ENCODE measurements at places on chromosomes 5 and 9. TPM values are rescaled to one million over a fixed set of nuclear protein-coding genes. Genes with fewer than 3 reads are reported as not detected.

SEMA6A gene
- 0.20 TPM for total RNA-seq

GRCh38 chr9:108812396-108813025 is 43.3 kb downstream of the ACTL7B start:
- H3K27me3 ChIP-seq: peaks cover 2% of the 10 kb centered on the region
- H3K36me3 ChIP-seq: no peaks in the 10 kb centered on the region
- DNase-seq: no peak
- no peak overlapping the region for H3K27ac ChIP-seq
- H3K4me1 ChIP-seq: peaks cover 14% of the 10 kb centered on the region
- H3K4me3 ChIP-seq: no peak overlapping the region

DNA sequence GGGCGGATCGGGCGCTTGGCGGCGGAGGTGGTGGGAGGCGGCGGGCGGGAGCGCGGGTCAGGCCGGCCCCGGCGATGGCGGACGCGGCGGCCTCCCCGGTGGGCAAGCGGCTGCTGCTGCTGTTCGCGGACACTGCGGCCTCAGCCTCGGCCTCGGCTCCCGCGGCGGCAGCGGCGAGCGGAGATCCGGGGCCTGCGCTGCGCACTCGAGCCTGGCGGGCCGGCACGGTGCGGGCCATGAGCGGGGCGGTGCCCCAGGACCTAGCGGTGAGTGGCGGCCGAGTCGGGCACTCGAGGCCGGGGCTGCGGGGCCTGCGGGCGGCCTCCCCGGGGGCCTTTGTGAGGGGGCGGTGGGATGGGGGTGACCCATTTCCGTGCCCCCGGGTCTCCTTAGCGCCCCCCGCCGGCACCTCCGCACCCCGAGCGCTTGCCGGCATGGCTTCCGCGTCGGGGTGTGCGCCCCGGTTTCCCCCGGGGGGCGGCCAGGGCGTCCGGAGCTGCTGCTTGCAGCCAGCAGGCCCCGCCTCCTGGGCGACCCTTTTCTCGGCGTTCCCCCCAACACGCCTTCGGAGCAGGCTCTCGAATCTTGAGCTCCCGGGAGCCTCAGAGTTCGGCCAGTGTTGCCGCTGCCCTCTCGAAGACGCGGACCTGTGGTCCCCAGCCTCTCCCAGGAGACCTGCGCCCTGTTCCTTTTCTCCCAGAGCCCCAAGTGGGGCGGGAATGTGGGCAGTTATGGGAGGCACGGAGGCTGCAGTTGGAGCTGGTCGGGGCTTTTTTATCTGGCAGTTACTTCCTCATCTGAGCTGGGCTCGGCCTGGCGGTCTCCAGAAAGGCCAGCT is 456 bp downstream of the KDM3B start:
- peaks cover 22% of the 10 kb centered on the region for H3K36me3 ChIP-seq
- peak; percentile 70 for DNase-seq
- H3K4me3 ChIP-seq: peak overlapping the region; percentile 92
- H3K27ac ChIP-seq: peak overlapping the region; percentile 91
- H3K27me3 ChIP-seq: no peaks in the 10 kb centered on the region

DNA sequence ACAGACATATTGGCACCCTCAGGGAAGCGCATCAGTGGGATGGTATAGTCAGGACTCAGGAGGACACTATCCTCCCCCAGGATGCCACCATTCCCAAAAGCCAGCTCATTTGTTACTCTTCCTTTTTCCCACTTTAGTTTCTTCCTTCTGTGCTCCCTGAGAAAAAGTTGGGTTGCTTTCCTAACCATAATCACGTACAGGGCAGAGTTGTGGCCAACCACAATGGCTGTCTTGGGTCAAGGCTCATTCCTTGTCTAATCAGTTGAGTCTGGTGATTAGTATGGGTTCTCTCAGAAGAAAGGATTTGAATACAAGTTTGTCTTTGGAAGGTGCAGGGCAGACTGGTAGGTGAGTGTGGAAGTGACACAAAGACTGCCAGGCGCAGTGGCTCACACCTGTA is 26.6 kb upstream of the ATP6V1G1 start:
- no peak overlapping the region for H3K27ac ChIP-seq
- H3K4me3 ChIP-seq: no peak overlapping the region
- no peaks in the 10 kb centered on the region for H3K36me3 ChIP-seq
- no peak for DNase-seq
- peaks cover 51% of the 10 kb centered on the region for H3K4me1 ChIP-seq

GRCh38 chr9:114861922-114862605 is 56.2 kb upstream of the TNFSF15 start:
- peaks cover 10% of the 10 kb centered on the region for H3K4me1 ChIP-seq
- H3K4me3 ChIP-seq: no peak overlapping the region
- no peak for DNase-seq
- H3K27me3 ChIP-seq: no peaks in the 10 kb centered on the region

DNA sequence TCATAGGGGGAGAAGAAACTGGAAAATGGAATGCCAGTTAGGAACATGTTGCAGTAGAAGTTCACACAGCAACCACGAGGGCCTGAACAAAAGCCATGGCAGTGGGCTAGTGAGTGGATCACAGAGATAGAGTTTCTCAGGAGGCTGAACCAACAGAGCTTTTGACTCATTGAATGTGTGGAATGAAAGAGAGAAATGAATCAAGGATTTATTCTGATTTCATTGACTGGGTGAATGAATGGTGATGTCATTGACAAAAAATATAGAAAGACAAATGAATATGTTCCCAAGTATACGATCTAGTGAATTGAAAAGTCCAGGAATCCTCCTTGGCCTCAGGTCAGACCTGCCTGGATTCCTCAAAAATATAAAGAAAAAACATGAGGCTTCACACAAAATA is 99.2 kb downstream of the ZNF462 start:
- no peaks in the 10 kb centered on the region for H3K4me1 ChIP-seq
- H3K4me3 ChIP-seq: no peak overlapping the region
- no peak overlapping the region for H3K27ac ChIP-seq
- H3K27me3 ChIP-seq: no peaks in the 10 kb centered on the region

SEMA4D gene
- 68.0 TPM for total RNA-seq

DNA sequence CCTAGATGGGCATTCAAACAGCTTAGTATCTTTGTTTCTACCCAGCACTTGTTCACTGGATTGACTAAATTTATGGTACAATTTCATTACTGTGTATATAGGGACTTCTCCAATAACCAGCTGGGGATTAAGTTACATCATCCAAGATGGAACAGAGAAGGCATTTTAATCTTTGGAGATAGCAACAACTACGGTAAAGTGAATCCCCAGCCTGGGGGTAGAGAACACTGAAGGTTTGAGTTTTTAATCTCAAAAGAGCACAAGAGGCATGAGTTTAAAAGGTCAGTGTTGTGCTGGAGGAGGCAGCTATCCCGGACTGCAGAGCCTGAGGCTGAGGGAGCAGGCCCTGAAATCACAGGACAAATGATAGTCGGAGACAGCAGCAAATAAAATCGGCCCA is 28.6 kb downstream of the DDX31 start:
- no peak overlapping the region for H3K4me3 ChIP-seq
- peaks cover 92% of the 10 kb centered on the region for H3K36me3 ChIP-seq
- H3K27me3 ChIP-seq: no peaks in the 10 kb centered on the region

- no peaks in the 10 kb centered on the region for H3K36me3 ChIP-seq
- H3K27ac ChIP-seq: no peak overlapping the region
- no peaks in the 10 kb centered on the region for H3K4me1 ChIP-seq
- peaks cover 5% of the 10 kb centered on the region for H3K27me3 ChIP-seq
These were observed 284.9 kb downstream of the SLIT3 start for GRCh38 chr5:169015991-169016390.

DNA sequence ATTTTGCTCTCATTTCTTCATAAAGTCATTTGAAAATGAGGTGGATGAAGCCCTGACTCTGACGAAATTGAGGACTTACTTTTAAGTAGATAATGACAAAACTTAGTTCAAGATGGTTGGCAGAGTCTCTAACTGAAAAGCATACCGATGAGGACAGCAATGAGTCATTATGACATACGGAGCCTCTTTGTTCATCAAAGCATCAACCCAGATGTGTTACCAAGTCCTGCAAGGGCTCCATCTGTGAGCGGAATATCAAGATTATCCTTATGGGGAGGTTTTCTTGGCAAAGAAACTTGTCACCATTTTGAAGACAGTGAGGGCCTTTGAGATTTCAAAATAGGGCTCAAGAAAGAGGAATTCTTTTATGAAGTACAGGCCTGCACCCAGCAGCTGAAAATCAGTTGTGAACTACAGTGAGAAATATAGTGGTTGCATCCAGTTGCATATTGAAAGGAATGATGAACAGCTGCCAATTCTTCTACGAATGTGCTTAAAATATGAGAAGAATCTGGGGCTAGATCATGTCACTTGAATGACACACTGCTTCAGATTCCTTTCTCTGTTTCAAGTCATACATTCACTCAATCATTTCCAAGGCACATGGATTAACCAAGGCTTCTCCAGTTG is 86.6 kb upstream of the SLC24A2 start:
- H3K36me3 ChIP-seq: no peaks in the 10 kb centered on the region
- no peak for DNase-seq
- no peaks in the 10 kb centered on the region for H3K4me1 ChIP-seq
- H3K27me3 ChIP-seq: peaks cover 2% of the 10 kb centered on the region

GRCh38 chr9:16612627-16613026 is 257.8 kb downstream of the BNC2 start:
- no peak overlapping the region for H3K27ac ChIP-seq
- H3K4me1 ChIP-seq: no peaks in the 10 kb centered on the region
- H3K27me3 ChIP-seq: no peaks in the 10 kb centered on the region
- H3K4me3 ChIP-seq: no peak overlapping the region

DNA sequence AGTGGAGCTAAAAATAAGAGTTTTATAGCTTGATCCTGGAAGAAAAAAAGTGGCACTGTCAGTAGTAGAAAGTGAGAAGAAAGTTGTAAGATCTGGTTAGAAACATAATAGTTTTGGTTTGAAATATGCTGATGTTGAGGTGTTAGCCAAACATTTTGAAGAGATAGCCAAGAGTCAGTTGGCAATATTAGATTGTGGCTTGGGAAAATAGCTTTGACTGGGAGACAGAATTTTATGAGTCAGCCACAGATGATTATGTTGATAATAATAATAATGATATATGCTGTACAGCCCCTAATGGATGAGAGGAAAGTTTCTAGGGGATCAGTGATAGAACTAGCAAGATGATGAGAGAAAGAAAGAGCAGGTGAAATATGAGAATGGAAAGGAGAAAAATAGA is 12.4 kb upstream of the CDH18 start:
- H3K36me3 ChIP-seq: no peaks in the 10 kb centered on the region
- H3K27ac ChIP-seq: no peak overlapping the region
- H3K4me3 ChIP-seq: no peak overlapping the region
- no peaks in the 10 kb centered on the region for H3K4me1 ChIP-seq
- H3K27me3 ChIP-seq: no peaks in the 10 kb centered on the region

DNA sequence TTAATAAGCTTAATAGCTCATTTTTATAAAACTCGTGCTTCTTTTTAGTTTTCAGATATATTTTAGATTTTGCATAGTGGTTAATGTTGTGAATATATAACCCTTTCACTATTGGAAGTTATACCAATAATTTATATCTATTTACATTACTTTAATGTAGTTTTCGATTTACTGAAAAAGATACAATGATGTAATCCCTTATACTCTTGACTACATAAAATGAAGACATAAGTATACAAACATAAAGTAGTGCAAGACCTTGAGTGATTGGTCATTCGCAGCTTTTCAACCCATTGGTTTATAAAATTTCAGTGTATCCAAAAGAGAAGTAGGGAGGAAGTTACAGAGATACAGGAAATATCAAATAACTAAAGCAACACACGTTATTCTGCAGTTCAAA is 84.3 kb upstream of the GRHPR start:
- peak overlapping the region; percentile 71 for H3K4me3 ChIP-seq
- H3K27ac ChIP-seq: peak overlapping the region; percentile 94
- H3K27me3 ChIP-seq: no peaks in the 10 kb centered on the region
- no peak for DNase-seq
- H3K36me3 ChIP-seq: no peaks in the 10 kb centered on the region

GRCh38 chr5:112594095-112594850 is 143.4 kb upstream of the APC start:
- H3K27ac ChIP-seq: no peak overlapping the region
- H3K4me1 ChIP-seq: peaks cover 35% of the 10 kb centered on the region
- DNase-seq: no peak
- no peaks in the 10 kb centered on the region for H3K36me3 ChIP-seq
- H3K27me3 ChIP-seq: peaks cover 2% of the 10 kb centered on the region
- H3K4me3 ChIP-seq: no peak overlapping the region

- H3K4me3 ChIP-seq: no peak overlapping the region
- no peaks in the 10 kb centered on the region for H3K4me1 ChIP-seq
- H3K36me3 ChIP-seq: no peaks in the 10 kb centered on the region
- DNase-seq: no peak
- H3K27ac ChIP-seq: no peak overlapping the region
- H3K27me3 ChIP-seq: no peaks in the 10 kb centered on the region
These were observed 356.1 kb downstream of the TUSC1 start for GRCh38 chr9:25322142-25322541.

DNA sequence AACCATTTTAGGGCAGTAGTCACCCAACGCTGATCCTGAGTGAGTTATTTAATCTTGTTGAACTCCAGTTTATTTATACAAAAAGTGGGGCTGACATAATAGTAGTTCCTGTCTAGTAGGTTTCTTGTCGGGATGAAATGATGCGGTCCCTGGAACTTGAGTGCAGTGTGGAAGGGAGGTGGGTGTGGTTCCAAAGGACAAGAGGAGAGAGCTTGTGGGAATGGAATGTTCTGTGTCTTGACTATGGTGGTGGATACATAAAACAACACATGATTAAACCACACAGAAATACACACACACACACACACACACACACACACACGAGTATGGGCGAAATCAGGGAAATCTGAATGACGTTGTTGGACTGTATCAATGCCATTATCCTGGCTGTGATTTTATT is 66.1 kb upstream of the BARHL1 start:
- H3K27me3 ChIP-seq: peaks cover 15% of the 10 kb centered on the region
- H3K4me3 ChIP-seq: no peak overlapping the region
- no peak overlapping the region for H3K27ac ChIP-seq
- no peaks in the 10 kb centered on the region for H3K36me3 ChIP-seq

- H3K4me3 ChIP-seq: no peak overlapping the region
- peaks cover 2% of the 10 kb centered on the region for H3K27me3 ChIP-seq
- no peak for DNase-seq
- H3K36me3 ChIP-seq: no peaks in the 10 kb centered on the region
These were observed 103.3 kb downstream of the ZNF354C start for GRCh38 chr5:179163236-179164155.

GRCh38 chr5:134534726-134535110 is 9.2 kb downstream of the JADE2 start:
- peaks cover 89% of the 10 kb centered on the region for H3K4me1 ChIP-seq
- peaks cover 68% of the 10 kb centered on the region for H3K36me3 ChIP-seq
- H3K4me3 ChIP-seq: peak overlapping the region; percentile 3
- peak overlapping the region; percentile 72 for H3K27ac ChIP-seq
- DNase-seq: no peak

DNA sequence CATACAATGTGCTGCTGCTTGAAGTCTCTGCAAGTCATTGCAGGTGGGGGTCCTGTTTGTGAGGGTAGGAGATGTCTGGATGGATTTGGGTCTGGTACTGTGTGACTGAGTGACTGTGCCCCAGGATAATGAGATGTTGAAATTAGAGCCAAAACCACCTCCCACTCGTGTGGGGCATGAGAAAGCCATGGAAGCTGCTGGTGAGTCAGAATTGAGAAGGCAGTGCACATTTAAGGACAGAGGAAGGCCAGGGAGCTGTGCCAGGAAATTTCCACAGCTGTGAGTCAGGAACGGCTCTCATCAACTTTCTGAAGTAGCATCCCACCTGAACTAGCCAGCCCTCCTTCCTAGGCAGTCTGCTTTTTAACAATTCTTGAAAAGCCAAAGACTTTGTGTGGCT is 229.8 kb downstream of the DRD1 start:
- H3K4me1 ChIP-seq: no peaks in the 10 kb centered on the region
- no peak overlapping the region for H3K4me3 ChIP-seq
- H3K27me3 ChIP-seq: peaks cover 5% of the 10 kb centered on the region

BARHL1 gene
- total RNA-seq: not detected

GRCh38 chr5:177336112-177336511 is 15.4 kb downstream of the LMAN2 start:
- no peak for DNase-seq
- H3K4me3 ChIP-seq: no peak overlapping the region
- no peaks in the 10 kb centered on the region for H3K27me3 ChIP-seq
- no peak overlapping the region for H3K27ac ChIP-seq
- H3K36me3 ChIP-seq: peaks cover 84% of the 10 kb centered on the region

BRIX1 gene
- 40.6 TPM for total RNA-seq

Data from activated B cell treated with CpG ODN at 0.5 μM for 24 hours (primary cell).